ENCODE measurements at places on chromosomes 6 and 20.

DNA sequence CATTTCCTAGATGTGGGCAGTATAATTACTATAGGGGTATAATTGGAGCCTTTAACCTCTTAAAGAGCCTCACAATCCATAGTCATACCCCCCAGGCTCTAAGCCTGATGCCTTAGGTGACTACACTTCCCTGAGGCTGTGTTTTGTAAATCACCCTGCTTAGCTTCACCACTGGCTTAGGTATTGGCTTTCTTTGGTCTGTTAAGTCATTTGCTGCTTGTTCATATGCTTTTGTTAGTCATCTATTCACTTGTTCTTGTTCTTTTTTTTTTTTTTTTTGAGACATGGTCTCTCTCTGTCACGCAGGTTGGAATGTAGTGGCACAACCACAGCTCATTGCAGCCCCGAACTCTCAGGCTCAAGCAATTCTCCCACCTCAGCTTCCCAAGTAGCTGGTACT is 26.7 kb downstream of the KAT14 start:
- no peak for DNase-seq

DNA sequence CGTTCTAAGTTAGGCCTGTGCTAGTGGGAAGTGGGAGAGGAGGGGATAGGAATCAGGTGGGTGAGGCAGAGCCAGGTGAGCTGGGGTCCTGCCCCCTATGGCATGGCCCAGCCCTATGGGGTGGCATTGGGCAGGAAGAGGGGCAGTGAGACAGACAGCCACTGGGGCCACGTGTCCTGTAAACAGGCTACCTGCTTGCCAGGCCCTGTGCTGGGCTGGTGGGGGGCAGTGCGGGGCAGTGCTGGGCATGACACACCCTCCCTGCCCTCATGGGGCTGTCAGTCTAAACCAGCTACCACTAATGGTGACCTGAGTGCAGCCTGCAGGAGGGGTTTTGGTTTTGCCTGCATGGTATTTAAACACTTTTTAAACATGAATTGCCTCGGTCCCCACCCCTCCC is 10.1 kb upstream of the PMEPA1 start:
- no peak for DNase-seq

DNA sequence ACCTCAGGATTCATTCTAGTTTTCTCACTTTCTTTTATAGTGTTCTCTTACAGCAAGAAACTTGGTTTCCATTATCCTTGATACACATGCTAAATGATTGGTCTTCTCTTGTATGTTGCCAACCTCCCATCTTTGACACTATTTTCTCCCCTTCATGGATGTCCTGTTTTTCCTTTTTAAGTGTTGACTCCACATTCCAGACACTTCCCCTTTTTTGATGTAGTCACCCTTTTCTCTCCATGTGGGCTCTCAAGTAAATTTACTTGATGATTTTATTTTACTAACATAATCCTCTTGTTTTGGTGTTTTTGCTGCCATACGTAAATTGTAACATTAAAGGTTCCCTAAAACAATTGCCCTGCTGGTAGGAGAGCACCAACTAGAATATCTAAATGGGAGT is 148.1 kb downstream of the ZFAND3 start:
- no peak for DNase-seq

DNA sequence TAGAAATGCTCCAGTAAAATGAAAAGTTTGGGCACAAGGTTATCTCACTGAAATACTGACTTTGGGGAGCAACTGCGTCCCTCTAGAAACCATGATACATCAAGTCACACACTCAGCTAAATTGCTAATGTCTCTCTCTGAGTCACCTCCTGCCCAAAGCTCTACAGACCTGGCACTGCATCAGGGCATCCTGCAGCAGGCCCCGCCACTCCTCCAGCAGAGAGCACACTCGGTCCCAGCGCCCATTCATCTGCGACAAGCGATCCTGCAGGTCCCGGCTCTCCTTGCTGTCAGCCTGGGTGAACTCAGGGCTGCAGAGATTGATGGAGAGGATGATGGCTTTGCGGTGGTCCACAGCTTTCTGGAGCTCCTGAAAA is 329.0 kb downstream of the ESR1 start:
- no peak for DNase-seq

DNA sequence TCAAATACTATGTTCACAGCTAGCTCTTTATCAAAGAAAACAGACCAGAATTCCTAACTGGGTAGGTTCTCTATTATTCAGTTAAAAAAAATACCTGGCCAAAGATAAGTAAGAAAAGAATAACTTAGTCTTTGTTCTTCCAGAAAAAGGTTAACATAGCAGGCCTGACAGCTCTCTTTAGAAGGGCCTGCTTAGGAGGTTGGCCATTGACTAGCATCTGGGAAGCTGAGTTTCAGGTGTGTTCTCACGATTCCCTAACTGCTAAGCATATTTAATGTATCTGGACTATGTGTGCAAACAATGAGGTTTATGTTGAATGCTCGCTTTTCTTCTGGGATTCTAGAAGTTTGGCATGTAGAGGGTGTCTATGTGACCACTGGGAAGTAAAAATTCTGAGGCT is 618.9 kb downstream of the HACE1 start:
- no peak for DNase-seq

- DNase-seq: peak; percentile 2
Measured at GRCh38 chr6:96156425-96156824, 140.7 kb downstream of the FUT9 start.

- peak; percentile 95 for DNase-seq
Measured at GRCh38 chr20:347640-348484, 951 bp downstream of the NRSN2 start.

GRCh38 chr20:53960579-53961272 is 109.7 kb downstream of the BCAS1 start:
- no peak for DNase-seq

DNA sequence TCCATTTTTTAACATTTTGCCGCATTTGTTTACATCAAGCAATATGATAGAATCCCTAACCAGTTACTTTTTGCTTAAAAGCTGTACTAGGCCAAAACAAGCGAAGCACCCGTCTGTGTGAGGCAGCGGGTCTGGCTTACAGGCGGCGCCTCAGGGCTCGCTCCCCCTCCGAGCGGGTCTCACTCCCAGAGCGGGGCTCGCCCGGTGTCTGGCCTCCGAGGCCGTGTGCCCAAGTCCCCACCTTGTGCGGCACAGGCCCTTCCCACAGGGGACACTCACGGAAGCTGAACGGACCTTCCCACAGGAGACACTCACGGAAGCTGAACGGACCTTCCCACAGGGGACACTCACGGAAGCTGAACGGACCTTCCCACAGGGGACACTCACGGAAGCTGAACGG is 23.4 kb downstream of the ZBTB46 start:
- peak; percentile 53 for DNase-seq

- DNase-seq: no peak
Measured at GRCh38 chr6:22113026-22113766, 183.6 kb downstream of the PRL start.

GRCh38 chr6:154732538-154733182 is 556 bp upstream of the SCAF8 start:
- peak; percentile 69 for DNase-seq

- no peak for DNase-seq
Measured at GRCh38 chr6:3163248-3163594, 5.9 kb upstream of the TUBB2A start.

- DNase-seq: no peak
Measured at GRCh38 chr20:1827974-1828785, 67.0 kb upstream of the SIRPA start.

DNA sequence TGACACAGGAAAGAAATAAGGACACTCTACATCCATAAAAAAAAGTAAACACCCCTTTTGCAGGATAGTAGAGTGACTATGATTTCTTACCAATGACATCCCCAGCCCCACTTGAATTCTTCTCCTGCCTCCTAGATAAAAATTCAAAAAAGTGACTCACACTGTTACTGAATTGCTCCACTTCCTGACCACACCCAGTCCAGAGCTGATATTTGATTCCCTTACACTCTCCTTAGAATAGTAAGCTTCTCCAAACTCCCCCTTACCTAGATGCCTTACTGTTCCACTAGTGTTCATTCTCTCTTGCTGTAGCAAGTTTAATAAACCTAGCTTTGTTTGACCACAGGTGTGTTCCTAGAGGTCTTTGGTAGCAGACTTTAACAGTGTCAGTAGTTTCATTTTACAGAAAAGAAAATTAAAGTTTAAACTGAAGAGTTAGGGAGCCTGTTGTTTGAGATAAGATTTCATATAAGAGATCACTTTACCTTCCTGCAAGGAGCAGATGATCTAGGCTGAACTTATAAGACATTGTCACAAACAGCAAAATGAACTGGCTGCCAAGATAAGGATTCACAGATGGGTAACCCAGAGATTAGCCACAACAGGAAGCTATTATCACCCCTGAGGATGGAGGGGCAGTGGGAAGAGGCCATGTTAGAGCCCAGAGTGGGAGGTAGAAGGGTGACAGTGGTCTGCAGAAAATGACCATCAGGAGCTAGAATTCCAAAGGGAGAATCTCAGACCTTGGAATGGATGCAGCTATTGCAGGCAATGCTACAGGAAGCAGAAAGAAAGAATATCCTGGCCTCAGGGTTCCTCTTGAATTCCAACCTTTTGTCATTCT is 28.4 kb upstream of the BTN3A2 start:
- DNase-seq: no peak

DNA sequence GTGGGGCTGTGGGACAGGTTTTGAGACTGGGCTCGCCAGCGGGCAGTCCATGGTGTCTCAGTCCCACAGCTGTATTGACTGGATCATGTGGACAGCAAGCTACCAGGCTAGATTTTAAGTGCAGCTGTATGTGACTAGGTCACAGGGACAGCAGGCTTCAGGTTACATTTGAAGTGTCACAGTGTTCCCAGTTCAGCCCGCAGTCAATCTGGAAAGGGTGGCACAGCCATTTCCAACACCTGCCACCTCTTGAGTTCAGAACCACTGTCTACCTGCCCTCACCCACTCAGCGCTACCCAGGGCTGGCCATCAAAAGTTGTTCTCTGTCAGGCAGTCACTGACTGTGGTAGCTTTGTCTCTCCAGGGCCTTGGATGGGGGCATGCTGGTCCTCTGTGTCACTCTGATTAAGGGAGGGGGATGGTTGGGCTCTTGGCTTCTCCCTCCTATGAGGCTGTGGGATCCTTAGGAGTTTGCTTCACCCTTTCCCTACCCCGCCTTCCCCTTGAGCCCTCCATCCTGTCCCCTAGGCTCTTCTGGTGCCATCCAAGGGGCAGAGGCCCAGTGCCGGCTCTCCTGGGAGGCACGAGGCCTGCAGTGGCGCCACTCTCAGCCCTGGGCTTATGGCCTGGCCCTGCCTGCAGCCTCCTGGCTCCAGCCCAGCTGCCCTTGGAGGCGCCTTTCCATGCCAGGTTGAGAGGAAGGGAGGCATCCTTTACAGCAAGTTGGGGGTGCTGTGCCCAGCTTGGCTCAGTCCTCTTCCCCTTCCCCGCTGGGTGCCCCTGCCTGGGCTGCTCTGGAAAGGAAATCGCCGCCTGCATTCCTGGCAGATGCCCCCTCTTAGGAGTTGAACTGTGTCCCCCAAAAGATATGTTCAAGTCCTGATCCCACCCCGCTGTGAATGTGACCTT is 44.9 kb downstream of the PNLDC1 start:
- DNase-seq: no peak

DNA sequence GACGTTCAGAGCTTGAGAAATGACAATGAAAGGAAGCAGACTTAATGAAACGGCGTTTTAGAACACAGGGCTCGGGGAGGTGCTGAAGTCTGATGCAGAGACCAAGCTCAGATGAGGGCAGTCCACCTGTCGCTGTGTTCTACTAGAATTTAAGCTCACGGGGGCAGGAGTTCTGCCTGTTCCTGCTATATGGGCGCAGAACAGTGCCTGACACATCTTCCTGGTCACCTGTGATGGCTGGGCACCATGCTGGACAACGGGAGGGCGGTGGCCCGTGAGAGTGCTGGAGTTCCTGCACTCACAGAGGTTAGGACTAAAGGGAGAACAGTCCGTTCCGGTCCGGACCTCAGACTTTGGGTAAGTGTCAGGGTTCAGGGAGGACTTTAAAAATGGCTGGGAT is 130.6 kb downstream of the ERMARD start:
- no peak for DNase-seq

- DNase-seq: no peak
Measured at GRCh38 chr20:46720776-46721425, 11.5 kb downstream of the SLC2A10 start.

GRCh38 chr20:3128275-3128984 is 31.2 kb downstream of the FASTKD5 start:
- no peak for DNase-seq

- DNase-seq: no peak
Measured at GRCh38 chr6:139062932-139063646, 34.5 kb downstream of the ABRACL start.

- no peak for DNase-seq
Measured at GRCh38 chr20:8602389-8603116, 466.3 kb upstream of the PLCB4 start.

GRCh38 chr6:11738661-11739375 is 39.8 kb downstream of the ADTRP start:
- no peak for DNase-seq

DNA sequence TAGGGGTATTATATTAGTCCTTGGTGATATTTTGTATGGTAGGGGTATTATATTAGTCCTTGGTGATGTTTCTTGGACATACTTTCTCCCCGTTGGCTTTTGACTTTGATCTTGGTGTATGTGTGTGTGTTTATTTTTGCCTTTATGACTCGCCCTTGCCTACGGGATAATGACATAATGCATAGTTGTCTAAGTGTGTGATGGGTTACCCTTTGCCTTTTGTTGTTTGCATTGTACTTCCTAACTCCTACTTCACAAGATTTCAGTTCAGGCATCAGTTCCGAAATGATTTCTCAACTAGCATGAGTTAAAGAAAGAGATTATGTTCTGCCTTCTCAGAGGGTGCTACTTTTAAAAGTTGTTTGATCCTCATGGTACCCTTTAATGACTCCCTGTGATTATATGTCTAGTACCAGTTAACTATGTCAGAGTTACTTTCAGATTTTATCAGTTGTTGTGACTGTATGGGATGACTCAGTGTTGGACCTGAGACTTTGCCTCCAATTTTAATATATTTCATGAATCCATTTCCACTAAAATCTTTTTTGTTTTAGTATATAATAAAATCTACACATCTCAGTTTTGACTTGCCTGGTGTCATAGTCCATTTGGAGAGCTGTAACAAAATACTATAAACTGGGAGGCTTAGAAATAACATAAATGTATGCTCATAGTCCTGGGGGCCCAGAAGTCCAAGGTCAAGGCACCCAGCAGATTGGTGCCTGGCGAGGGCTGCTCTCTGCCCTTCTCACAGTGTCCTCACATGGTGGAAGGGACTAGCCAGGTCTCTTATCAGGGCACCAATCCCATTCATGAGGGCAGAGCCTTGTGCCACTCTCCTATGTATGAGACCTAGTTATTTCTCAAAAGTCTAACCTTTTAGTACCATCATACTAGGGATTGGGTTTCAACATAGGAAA is 34.1 kb downstream of the CDYL start:
- DNase-seq: no peak

- no peak for DNase-seq
Measured at GRCh38 chr6:155026022-155026705, 31.0 kb downstream of the TIAM2 start.

DNA sequence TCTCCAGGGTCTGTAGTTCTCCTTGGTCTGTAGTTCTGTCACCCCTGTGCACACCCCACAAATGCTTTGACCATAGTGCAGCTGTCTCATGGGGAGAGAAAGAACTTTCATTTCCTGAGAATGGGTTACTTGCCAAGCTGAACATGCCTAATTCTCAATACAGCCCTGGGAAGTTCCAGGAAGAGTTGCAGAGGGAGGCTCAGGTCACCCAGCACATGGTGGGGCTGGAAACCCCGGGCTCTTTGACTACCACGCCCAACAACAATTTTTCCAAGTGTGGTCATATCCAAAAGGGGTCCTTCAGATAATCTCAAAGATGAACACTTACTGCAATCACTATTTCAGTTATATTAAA is 2.2 kb upstream of the PTPRA start:
- DNase-seq: no peak
